ENCODE measurements at places on chromosomes 2 and 18.

DNA sequence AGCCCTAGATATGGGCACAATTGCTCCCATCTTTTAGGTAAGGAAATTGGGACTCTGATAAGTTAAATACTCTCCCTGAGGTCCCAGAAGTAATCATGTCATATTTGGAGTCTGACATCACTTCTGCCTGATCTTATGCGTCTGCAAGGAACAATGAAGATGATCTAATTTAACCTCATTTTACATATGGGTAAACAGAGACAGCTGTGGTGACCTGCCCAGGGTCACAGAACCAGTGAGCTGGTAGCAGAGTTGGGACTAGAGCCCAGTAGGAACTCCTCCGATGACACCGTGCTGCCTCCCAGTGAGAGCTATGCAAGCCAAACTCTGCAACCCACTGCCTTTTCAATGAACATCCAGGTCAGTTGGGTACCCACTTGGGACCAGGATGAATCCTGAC, 17.8 kb downstream of the CTAGE1 start:
- DNase-seq = no peak

DNA sequence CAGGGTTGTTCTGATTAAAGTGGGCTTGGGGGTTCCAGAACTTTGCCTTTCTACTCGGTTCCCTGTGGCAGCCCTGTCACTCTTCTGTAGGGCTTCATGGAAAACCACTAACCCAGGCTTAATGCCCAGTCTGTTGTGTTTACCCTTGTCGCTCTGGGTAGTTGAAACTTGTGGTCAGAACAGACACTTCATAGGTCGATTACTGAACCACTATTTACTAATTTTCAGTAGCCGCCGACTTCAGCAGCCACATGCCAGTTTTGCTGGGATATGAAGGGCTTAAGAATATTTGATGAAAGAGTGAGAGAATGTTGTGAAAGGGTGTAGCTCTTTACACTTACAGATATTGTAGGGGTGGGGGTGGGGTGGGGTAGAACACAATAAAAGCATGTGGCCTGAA, 362.3 kb downstream of the RND3 start:
- DNase-seq = no peak

- DNase-seq = peak; percentile 29
Measured at GRCh38 chr2:234951664-234952269, at the start of gene SH3BP4. Gene SH3BP4, plus strand, starts transcription at chr2:234952017. Its CDS starts 82,986 bp downstream, at chr2:235035003.

DNA sequence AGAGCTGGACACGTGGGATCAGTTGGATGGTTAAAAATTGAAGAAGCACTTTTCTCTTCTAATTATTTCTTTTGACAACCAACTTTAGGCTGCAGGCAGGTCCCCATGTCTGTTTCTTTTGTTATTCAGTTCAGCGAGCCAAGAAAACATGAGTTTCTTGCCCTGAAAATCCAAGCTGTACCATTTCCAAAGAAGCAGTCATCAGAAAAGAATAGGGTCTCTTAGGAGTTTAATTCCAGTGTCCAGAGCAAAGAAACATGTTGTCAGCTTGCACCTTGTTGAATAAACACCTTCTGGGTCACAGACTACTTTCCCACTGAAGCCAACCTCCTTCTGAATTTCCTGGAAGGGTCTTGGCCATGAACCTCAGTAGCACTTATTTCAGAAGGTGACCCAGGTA, 170.5 kb upstream of the COPS8 start:
- no peak for DNase-seq

DNA sequence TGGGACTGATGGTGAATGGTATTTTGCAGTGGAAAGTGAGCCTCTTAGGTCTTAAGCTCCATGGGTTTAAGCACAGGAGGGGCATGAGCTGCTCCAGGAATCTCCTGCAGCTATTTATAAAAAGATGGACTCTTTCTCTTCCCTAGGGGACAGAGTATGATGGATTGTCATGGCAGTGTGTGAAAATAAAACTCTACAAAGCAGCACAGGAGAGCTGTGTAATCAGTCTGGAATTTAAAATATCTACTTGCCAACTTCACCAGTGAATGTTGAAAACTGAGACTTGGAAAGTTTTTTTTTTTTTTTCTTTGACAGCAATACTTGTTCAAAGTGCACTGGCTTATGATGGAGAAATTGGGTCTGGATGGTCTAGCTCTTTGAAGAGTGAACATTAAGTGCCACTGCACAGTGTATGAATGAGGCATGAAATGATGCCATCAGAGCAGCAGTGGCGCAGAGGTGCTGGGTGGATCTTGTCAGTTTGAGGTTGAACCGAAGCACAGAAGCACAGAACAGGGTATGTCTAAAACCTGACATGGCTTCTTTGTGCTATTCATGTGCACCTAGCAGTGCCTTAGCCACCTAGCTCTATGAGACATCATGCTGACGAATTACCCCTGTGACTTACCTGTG, 245.4 kb downstream of the PTPRM start:
- DNase-seq = no peak

- no peak for DNase-seq
Measured at GRCh38 chr2:94758546-94758945, 112.7 kb upstream of the TEKT4 start.

DNA sequence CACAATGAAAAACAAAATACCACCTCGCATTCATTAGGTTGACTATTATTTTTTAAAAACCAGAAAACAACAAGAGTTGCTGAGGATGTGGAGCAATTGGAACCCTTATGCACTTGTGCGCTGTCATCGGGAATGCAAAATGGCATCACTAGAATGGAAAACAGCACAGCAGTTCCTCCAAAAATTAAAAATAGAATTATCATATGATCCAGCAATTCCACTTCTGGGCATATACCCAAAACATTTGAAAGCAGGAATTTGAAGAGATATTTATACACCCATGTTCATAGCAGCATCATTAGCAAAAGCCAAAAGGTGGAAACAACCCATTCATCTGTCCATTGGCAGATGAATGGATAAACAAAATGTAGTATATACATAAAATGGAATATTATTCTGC, 11.9 kb upstream of the NMUR1 start:
- DNase-seq = no peak

DNA sequence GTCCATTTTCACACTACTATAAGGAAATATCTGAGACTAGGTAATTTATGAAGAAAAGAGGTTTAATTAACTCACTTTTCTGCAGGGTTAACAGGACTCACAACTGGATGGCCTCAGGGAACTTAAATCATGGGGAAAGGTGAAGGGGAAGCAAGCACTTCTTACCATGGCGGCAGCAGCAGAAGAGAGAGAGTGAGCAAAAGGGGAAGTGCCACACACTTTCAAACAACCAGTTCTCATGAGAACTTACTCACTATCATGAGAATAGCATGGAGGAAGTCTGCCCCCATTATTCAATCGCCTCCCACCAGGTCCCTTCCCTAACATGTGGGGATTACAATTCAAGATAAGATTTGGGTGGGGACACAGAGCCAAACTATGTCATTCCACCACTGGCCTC, 55.1 kb upstream of the NETO1 start:
- no peak for DNase-seq

DNA sequence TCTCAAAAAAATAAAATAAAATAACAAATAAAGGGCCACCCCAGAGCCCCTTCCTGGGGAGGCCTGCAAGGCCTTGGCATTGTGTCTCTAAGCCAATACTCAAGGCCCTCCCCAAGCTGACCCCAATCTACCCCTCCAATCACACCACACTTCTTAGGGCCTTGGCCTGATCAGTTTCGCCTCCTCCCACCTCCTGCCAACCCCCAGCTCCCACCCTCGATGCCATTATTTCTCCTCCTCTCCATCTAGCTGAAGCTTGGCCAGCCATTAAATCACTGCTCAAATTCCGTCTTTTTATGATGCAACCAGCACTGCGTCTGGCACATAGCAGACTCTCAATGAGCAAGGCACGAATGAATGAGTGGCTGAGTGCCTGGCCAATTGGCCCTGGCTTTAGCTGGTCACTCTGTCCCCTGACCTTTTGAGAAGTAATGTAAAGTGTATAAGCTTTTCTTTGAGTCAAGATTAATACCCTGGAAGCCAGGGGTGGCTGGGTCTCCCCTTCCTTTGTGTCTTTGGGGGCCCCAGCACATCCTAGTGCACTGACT, 55.9 kb downstream of the SMAD7 start:
- DNase-seq = no peak

GRCh38 chr2:135790423-135790822, 46.6 kb downstream of the LCT start:
- no peak for DNase-seq

GRCh38 chr2:85405201-85406059, 4.7 kb downstream of the CAPG start:
- DNase-seq = peak; percentile 66

DNA sequence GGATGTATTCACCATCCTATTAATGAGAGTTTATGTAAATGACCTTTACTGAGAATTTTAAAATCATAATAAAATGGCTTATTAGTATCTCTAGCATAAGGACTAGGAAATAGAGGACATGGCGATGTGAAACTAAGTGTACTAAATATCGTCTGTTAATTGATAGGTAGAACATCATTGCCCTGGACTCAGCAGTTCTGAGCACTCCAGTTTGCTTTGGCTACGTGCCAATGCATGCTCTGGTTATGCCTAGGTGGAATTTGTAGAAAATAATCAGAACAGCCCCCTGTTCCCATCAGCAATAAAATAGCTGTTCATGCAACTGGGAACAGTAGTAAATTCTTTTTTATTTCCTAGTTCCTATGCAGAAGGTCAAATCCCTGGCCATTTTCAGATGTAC, 247.8 kb downstream of the DOK6 start:
- DNase-seq = no peak

DNA sequence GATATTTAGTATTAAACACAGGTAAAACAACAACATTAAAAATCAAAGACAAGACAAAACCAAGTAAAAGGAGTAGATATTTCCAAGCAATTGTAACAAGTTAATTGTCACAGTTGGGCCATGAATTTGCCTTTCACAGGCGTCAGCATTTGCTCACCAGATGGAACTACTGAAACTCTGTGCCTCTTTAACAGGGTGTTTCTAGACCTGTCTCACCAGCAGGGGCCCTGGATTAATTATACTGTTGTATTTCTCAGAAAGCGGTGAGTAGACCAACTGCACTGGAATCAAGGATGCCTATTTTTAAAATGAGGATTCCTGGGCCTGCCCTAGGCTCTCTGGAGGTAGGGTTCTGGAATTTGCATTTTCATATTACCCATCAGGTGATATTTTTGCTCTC, 92.6 kb downstream of the UPP2 start:
- no peak for DNase-seq

DNA sequence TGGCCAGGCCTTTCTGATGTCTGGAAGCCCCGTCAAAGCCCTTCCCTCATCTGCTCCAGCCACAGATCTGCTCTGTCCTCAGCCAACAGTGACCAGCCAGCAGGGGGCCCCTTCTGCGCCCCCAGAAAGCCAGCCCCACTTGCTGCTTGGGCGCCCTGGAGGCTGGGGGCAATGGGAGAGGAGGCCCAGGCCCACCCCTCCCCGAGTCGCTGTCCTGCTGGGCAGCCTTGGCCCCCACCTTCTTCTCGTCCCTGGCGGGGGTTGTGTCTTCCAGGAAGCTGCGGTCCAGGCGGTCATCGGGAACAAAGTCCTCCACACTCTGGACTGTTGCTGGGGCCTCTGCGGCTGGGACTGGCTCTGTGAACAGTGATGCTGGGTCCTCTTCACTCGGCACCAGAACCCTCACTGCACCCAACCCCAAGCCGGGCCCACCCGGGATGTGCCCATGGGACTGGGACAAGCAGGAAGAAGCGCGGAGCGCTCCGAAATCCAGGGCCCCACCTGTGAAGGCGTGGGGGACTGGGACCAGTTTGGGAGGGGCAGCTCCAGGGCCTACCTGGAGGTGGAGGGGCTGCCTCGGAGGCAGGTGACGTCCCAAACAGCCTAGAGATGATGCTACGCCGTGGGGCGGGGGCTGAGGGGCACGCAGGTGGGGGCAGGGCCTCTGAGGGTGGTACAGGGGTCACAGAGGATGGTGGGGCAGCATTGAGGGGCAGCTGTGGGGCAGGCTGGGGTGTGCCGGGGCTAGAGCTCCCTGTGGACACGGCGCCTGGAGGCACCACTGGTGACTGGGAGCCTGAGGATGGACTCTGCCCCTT, 257.6 kb downstream of the ANKRD30B start:
- DNase-seq = no peak

DNA sequence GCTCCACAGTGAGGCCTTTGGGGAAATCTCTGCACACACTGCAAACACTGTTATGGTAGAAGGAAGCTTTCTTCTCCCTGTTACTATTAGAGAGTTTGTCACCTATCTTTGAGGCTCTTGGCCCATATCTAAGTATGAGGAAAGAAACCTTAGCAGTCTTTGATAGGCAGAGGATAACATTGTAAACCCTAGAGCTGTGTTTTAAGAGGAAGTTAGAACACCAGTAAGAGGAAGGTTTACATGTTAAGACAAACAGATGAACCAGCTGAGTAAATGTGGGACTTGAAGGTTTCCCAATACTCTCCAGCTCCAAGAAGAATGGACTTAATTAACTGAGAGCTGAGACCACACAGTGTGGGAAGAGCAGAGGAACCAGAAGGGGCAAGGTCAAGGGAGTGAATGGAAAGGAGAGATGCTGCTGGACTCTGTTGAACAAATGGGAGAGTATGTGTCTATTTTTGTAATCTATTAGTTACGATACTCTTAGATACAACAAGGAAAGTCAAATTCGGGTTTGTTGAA, 257.0 kb downstream of the DPP10 start:
- DNase-seq = no peak

DNA sequence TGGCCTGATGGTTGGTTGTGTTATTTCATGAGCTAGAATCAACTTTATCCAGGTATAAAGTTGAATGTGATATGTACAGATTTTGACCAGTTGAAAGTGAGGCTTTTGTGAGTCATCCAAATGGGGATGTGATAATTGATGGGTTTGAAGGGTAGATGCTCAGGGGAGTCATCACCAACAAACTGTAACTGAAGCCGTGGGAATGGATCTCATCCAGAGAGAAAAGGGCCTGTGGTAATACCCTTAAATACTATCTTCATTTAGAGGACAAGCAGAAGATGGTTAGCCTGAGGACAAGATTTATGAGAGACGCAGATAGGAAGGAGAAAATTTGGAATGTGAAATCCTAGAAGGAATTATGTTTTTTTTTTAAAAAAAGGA, 90.5 kb upstream of the MYO3B start:
- DNase-seq = no peak

DNA sequence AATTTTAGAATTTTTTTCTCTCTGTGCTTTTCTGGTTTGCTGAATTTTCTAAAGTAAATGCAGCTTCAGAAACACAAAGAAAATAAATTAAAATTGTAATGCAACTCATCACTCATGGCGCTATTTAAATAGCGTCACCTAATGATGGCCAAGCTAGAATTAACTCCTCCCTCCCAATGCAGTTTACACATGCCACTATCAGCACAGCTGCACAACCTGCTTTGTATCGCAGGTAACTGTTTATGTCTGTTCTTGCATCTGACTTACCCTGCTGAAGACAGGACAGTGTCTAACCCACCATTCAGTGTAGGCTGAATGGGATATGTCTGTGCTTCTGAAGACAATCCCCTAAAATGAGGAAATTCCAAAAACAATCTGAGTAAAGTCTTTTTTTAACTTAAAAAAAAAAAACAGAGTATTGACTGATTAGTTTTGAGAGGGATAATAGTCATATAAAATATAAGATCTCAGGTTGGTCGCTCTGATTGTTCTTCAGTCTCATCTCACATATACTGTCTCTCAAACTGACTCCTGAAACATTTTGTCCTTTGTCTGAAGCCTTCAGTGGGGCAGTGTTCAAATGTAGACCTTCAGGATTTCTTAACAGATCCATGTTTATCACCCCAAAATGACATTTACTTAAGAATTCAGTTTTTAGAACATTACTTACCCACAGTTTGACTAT, 271.4 kb downstream of the ZEB2 start:
- no peak for DNase-seq

- DNase-seq = no peak
Measured at GRCh38 chr2:167681234-167682015, 566.0 kb downstream of the STK39 start.

- DNase-seq = no peak
Measured at GRCh38 chr18:62140259-62140658, 46.6 kb downstream of the PIGN start.

GRCh38 chr2:144523596-144524117, 3.7 kb upstream of the ZEB2 start:
- DNase-seq = no peak

All from CD4-positive, alpha-beta T cell treated with Interleukin-12 subunit alpha and Interleukin-12 subunit beta, for 1 hour (primary cell).